ENCODE measurements at places on chromosomes 1 and 21. TPM values are rescaled to one million over a fixed set of nuclear protein-coding genes. Genes with fewer than 3 reads are reported as not detected.

GRCh38 chr1:95984798-95985374 lies 736.7 kb upstream of the PTBP2 start:
- no peaks in the 10 kb centered on the region for H3K27me3 ChIP-seq
- no peak for DNase-seq
- no peaks in the 10 kb centered on the region for H3K36me3 ChIP-seq
- H3K4me3 ChIP-seq, result no peak overlapping the region

DNA sequence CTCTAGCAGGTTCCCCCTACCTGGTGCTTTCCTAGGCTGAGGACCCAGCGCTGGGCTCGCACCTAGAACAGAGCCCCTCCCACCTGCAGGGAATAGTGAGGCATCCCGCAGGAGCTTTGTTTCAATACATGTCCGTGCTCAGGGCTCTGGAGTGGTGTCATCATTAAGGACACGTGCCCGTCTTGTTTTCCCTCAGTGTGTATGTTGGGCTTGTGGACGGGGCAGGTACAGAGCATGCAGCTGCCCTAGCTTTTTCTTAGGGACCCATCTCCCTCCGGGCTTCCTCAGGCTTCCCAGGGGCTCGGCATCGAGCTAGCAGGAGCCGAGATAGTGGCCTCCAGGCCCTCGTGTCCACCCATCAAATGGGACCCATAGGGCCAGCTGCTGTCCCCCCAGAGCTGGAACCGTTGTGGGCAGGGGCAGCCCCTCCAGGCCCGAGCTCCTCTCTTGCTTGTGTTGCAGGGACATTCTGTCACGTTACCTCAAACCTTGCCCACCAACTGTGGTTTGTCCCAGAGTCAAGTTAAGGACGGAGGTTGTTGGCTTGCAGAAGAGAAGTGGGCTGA lies 3.9 kb downstream of the TMEM201 start:
- H3K27ac ChIP-seq, result no peak overlapping the region
- peaks cover 25% of the 10 kb centered on the region for H3K4me1 ChIP-seq
- DNase-seq, result no peak

DNA sequence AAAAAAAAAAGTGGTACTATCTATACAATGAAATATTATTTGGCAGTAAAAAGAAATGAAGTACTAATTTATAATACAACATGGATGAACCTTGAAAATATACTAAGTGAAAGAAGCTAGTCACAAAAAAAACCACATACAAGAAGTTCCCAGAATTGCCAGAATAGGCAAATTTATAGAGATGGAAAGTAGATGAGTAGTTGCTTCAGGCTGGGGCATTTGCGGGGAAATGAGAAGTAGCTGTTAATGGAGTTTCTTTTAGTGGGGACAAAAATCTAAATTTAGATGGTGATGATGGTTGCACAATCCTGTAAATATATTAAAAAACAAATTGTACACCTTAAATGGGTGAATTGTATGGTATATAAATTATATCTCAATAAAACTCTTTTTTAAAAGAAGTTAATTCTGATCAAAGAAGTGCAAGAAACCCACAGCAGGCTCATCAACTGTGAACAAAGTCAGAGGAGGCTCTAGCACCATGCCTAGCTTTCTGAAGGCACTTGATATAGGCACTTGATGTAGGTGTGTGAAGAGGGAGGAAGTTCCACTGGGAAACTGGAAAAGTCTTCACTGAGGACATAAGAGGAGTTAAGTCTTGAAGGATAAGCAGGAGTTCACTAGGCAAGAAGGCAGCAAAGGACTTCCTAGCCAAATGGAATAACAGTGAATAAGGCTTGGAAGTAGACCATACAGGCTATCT lies 52.5 kb downstream of the DMAP1 start:
- H3K4me1 ChIP-seq, result no peaks in the 10 kb centered on the region
- no peak for DNase-seq
- H3K4me3 ChIP-seq, result no peak overlapping the region
- no peak overlapping the region for H3K27ac ChIP-seq
- no peaks in the 10 kb centered on the region for H3K36me3 ChIP-seq

GRCh38 chr21:36028127-36029069 lies 31.9 kb downstream of the SETD4 start:
- no peak overlapping the region for H3K4me3 ChIP-seq
- no peak overlapping the region for H3K27ac ChIP-seq
- no peak for DNase-seq
- H3K27me3 ChIP-seq, result no peaks in the 10 kb centered on the region

DNA sequence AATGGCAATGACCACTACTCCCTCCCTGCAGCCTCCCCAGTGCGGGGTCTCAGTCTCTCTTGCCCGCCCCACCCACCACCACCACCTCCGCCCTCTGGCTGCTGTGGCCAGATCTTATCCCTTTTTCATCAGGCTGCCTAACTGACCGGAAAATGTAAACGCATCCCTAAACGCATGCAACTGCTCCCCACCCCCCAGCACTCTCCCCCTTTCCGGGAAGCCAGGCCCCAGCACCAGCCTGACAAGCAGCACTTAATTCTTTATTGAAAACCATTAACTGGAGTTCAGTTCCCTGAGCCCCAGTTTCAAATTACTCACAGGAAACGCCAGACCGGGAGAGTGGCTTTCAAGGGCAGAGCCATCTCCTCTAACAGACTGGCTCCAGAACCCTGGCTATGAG lies 147.7 kb downstream of the DMRTA2 start:
- H3K27me3 ChIP-seq, result peaks cover 2% of the 10 kb centered on the region
- H3K4me3 ChIP-seq, result no peak overlapping the region
- no peaks in the 10 kb centered on the region for H3K36me3 ChIP-seq
- H3K27ac ChIP-seq, result no peak overlapping the region

DNA sequence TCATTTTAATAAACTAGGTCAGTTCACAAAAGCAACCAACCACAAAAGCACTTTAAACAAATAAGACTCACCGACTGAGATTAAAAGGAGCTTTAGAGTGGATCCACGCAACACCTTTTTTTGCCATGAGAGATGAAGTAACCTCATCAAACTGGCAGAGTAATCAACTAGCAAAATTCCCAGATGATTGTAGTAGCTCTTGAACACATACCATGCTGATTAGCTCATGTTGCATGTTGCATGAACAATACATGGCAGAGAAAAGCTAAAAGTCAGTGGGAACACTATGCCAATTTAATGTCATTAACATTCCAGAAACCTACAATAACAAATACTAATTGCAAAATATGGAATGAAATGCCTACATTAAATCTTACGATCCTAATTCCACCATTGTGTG lies 4.1 kb downstream of the WARS2 start:
- H3K4me3 ChIP-seq, result no peak overlapping the region
- DNase-seq, result no peak
- H3K27me3 ChIP-seq, result no peaks in the 10 kb centered on the region

DNA sequence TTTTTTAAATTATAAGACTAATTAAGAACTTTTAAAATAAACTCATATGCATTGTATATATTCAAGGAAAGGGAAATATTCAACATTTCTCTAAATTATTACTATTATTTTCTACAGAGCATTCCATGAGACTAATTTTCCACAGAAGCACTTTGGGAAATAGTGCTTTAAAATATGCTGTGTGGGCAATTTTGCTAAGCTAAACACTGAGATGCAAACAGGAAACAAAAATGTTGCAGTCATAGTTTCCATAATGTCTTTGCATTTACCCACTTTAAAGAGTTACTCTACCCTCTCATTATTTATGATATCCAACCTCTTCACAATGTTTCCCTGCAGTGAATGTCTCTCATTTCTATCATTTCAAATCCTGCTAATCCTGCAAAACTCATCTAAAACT lies 269.6 kb upstream of the BEND5 start:
- H3K27me3 ChIP-seq, result no peaks in the 10 kb centered on the region
- no peak overlapping the region for H3K27ac ChIP-seq
- no peak for DNase-seq
- no peaks in the 10 kb centered on the region for H3K36me3 ChIP-seq
- H3K4me1 ChIP-seq, result no peaks in the 10 kb centered on the region

DNA sequence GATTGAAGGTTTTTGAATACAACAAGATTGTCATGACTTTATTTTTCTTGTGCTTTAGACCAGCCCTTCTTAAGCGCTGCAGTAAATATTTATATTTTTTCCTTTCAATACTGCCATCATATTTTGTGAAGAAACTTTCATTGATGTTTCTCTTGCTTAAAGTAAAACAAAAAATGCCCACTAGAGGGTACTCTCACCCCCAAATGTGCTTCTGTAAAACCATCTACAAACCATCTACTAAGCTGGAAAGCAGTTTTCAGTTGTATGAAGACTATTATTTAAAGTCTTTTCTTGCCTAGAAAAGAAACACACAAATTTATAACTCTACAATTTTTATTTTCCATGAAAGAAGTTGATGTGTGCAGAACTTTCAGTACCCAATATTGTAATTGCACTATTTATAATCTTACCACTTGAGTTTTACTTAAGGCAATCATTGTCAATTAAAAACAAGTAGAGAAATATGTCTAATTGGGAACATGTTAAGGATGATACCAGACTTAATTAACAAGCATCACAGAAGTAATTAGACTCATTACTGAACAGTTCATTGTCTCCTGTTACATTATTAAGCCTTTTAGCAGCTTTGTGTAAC lies 10.7 kb downstream of the LEPR start:
- no peaks in the 10 kb centered on the region for H3K4me1 ChIP-seq
- DNase-seq, result no peak
- H3K36me3 ChIP-seq, result peaks cover 24% of the 10 kb centered on the region
- H3K27me3 ChIP-seq, result no peaks in the 10 kb centered on the region
- H3K4me3 ChIP-seq, result no peak overlapping the region

- H3K27me3 ChIP-seq, result no peaks in the 10 kb centered on the region
- DNase-seq, result no peak
- H3K36me3 ChIP-seq, result no peaks in the 10 kb centered on the region
- H3K4me3 ChIP-seq, result no peak overlapping the region
- H3K4me1 ChIP-seq, result peaks cover 7% of the 10 kb centered on the region
These were observed 1.1 kb downstream of the CALML6 start for GRCh38 chr1:1915911-1916840.

- no peaks in the 10 kb centered on the region for H3K36me3 ChIP-seq
- peak; percentile 93 for DNase-seq
These were observed 76.5 kb upstream of the BTG3 start for GRCh38 chr21:17688912-17689874.

DNA sequence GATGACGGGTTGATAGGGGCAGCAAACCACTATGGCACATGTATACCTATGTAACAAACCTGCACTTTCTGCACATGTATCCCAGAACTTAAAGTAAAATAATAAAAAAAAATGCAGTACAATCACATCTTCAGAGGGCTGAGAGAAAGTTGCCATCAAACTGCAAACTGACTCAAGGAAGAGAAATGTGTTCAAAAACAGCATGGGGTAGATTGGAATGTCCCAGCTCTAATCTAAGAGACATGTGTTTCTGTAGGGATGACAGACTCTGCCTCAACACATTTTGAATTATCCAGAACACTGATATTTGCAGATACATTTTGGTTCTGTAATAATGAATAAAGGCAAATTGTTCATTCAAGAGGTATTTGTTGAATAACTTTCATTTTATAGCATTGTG lies 171.2 kb upstream of the RUNX1 start:
- no peak overlapping the region for H3K27ac ChIP-seq
- no peak overlapping the region for H3K4me3 ChIP-seq
- DNase-seq, result no peak
- H3K4me1 ChIP-seq, result no peaks in the 10 kb centered on the region

DNA sequence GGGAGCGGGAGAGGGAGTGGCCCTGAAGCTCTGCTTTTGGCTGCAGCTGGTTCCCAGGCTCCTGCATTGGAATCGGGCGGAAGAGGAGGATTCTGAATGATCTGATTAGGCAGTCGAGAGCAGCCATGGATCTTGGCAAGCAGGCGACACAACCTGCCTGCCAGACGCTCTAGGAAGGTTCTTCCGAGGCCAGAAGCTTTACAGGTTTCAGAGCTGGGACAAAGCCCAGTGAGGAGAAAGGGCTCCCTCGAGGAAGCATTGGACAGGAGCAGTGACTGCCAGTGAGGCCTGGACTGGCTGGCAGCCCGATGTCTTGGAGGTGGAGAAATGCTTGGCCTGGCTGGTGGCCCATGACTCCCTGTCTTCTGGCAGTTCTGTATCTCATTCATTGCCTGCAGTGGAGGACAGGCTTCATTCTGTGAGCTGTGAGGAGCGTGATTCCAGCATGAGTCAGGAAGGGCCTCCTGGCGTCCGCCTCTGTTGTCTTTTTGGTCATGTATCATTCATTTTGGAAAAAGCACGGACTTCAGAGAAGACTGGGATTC lies 132.7 kb upstream of the IPO9 start:
- H3K27ac ChIP-seq, result no peak overlapping the region
- H3K4me3 ChIP-seq, result no peak overlapping the region
- no peaks in the 10 kb centered on the region for H3K36me3 ChIP-seq
- H3K4me1 ChIP-seq, result no peaks in the 10 kb centered on the region
- DNase-seq, result no peak

Gene IL24
- not detected for polyA plus RNA-seq

Gene TAS1R1
- polyA plus RNA-seq, result not detected

Gene STYXL2
- not detected for polyA plus RNA-seq

Gene SELL
- 1.3 TPM for polyA plus RNA-seq

Gene NSUN4
- polyA plus RNA-seq, result 12.4 TPM

Gene ODR4
- polyA plus RNA-seq, result 11.3 TPM

Data from kidney (tissue), 22 donors.